ENCODE measurements at places on chromosomes 12 and 14. TPM values are rescaled to one million over a fixed set of nuclear protein-coding genes. Genes with fewer than 3 reads are reported as not detected.

DNA sequence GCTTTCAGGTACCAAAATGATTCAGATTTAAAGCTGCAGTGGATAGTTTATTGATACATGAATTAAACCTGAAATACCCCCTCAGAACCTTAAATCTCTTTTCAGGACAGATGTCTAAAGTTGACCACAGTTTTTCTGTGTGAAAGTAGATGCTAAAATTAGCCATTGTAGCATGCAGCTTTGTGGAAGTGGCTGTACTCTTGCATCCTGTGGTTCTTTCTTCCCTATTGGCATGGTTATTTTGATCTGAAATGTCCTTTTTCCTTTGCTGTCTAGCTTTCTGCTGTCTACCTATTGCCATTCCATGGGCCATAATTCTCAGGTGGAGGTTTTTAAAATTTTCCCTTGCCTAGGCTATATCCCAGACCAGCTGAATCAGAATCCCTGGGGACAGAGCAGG, 455.6 kb downstream of the ZFP36L1 start:
- no peak overlapping the region for H3K4me3 ChIP-seq
- peaks cover 1% of the 10 kb centered on the region for H3K27me3 ChIP-seq
- H3K36me3 ChIP-seq, result no peaks in the 10 kb centered on the region
- H3K4me1 ChIP-seq, result peaks cover 12% of the 10 kb centered on the region
- no peak overlapping the region for H3K27ac ChIP-seq

GRCh38 chr12:114030451-114030850, 64.3 kb upstream of the RBM19 start:
- no peak overlapping the region for H3K4me3 ChIP-seq
- H3K36me3 ChIP-seq, result no peaks in the 10 kb centered on the region
- no peak overlapping the region for H3K27ac ChIP-seq
- DNase-seq, result no peak

DNA sequence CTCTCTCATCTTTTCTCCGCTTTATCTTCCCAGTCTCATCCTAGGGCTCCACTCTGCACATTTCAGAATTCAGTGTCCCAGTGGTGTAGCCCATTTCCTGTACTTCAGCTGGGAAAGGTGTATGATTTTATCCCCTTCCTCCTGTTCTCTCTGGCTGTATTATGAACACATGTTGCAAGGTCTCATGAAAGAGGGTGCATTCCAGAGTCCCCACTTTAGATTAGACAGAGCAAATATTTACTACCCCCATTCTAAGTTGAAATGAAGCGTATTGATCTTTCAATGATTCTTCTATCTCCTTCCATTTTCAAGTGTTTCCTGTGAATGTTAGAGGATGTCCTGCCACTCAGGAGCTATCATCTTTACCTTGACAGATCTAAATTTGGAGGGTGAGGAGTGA, 123.2 kb downstream of the WIF1 start:
- no peak for DNase-seq
- no peaks in the 10 kb centered on the region for H3K4me1 ChIP-seq
- H3K27me3 ChIP-seq, result peaks cover 2% of the 10 kb centered on the region
- no peaks in the 10 kb centered on the region for H3K36me3 ChIP-seq

DNA sequence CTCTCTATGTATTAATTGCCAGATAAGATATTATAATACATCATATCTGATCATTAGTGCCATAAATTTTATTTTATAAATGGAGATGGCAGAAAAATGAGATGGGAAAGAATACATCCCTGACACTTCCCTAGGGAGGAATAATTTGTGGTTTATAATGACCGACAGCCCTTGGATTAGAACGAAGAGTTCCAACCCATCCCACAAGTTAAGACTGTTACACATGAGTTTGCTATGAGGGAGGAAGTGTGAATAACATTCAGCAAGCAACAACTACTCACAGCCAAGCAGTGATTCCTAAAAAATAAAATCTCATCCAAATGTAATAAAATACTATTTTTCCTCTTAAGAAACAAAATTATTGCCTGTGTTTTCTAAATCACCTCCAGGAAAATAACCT, 299.0 kb downstream of the CCDC91 start:
- no peak overlapping the region for H3K27ac ChIP-seq
- no peaks in the 10 kb centered on the region for H3K36me3 ChIP-seq
- no peak for DNase-seq
- no peak overlapping the region for H3K4me3 ChIP-seq
- H3K27me3 ChIP-seq, result no peaks in the 10 kb centered on the region

- no peak for DNase-seq
- peak overlapping the region; percentile 47 for H3K27ac ChIP-seq
- H3K4me3 ChIP-seq, result no peak overlapping the region
- H3K36me3 ChIP-seq, result peaks cover 59% of the 10 kb centered on the region
- peaks cover 66% of the 10 kb centered on the region for H3K4me1 ChIP-seq
- H3K27me3 ChIP-seq, result no peaks in the 10 kb centered on the region
These were observed 91.8 kb downstream of the DUSP16 start for GRCh38 chr12:12470751-12471306.

Gene KLRF1
- not detected for total RNA-seq

Gene CLEC1B
- not detected for total RNA-seq

Gene CHGA
- not detected for total RNA-seq

Gene KRT73
- 0.09 TPM for total RNA-seq

Gene RPL10L
- total RNA-seq, result not detected
